ENCODE measurements at places on chromosomes 16 and 17.

DNA sequence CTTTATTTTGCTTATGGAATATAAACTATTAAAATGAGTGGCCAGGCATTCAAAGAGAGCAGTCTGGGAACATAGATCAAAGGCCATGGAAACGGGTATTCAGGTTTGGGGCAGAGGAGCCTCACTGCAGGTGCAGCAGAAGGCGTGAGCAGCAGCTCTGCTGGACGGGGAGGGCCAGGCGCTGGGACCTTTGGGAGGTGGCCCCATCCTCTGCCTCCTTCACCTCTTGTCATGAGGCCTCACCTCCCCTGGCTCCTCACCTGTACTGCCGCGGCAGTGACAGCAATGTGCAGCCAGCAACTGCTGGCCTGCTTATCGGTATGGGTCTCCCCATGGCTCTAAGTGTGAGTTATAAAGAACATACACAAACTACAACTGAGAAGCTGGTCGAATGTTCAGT is 109.4 kb downstream of the CDK5R1 start:
- DNase-seq: no peak

DNA sequence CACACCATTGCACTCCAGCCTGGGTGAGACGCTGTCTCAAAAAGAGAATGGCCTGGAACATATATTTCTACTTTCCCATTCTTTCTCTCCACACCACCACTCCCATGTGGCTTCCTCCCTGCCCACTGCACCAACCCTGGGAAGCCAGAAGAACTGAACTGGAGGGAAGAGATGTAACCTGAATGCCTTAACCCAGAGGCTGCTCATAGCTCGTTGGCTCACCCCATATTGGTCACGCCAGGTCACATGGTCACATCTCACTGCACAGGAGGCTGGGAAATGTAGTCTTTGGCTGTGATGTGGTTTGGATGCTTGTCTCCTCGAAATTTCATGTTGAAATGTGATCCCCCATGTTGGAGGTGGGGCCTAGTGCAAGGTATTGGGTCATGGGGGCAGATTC is 5.9 kb upstream of the DNAH17 start:
- no peak for DNase-seq

DNA sequence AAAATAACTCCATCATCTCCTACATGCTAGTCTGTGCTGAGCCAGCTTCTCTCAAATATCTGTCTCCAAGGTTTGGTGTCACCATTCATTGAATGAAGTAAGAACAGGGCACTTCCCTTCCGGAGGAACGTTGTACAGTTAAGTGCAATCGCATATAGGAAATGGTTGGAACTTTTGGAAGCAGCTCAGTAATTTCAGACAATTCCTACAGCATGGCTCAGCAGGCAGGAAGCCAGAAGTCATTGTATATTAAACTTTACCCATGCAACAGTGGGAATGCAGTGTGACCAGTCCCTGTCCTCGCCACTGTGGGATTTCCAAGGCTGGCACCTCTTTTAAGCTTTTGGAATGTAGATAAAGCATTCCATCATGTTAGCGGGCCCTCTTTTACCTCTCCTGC is 51.1 kb upstream of the MYH2 start:
- no peak for DNase-seq

- no peak for DNase-seq
Measured at GRCh38 chr17:63039342-63039741, 73.3 kb downstream of the TANC2 start.

DNA sequence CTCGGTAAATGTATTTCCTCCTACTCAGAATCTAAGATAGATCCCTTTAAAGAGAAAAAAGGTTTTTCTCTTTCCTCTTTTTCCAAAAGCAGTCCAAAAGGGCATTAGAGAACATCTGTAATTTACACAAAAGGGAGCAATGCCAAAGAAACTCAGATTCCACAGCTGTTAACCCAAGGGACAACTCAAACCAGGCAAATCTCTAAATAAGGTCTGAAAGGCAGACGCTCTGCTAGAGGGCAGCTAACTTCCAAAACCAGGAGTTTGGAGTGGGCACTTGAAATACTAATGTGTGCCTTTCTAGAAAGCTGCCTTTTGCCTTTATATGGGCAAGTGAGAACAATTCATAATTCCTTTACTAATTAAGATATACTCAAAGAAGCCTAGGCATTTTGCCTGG is 435.7 kb downstream of the ZFHX3 start:
- no peak for DNase-seq

- DNase-seq: no peak
Measured at GRCh38 chr16:80323808-80324195, 217.0 kb upstream of the DYNLRB2 start.

DNA sequence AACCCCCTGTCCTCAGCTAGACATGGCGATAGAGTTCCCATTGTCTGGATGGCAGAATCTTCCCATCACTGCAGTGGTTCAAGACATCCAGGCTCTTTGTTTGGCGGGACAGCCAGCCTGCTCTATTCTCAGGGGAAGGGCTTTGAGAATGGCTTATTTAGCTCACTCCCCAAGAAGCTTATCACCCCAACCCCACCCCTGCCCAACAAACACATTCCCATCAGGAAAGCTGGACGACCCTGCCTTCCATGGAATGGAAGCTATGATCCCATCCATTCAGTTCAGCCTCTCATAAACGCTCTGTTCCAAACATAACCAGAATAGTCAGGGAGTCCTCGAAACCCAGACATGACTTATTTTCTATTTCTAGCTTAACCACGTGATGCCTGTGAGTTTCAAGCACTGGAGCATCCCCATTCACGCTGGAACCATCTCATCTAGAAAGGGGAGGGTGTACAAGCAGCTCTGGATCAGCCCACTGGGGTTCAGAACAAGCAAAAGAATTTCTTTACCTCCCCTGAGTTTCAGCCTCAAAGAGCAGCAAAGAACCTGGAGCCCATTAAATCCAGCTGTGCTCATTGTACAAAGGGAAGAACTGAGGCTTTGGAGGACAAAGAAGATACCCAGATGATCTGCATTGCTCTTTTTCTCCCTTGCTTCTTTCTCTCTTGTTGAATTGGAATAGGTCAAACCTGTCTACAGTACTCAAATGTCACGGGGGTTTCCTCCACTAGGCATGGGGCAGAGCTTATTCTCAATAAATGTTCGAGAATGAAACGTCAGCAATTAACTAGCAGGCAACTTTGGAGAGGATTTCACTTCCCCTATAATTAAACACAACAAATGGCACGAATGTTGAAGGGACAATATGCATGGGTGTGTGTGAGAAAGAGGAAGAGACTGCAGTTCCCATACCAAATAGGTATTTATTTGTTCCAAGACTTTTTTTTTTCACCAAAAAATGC is 93.1 kb downstream of the XYLT1 start:
- no peak for DNase-seq

DNA sequence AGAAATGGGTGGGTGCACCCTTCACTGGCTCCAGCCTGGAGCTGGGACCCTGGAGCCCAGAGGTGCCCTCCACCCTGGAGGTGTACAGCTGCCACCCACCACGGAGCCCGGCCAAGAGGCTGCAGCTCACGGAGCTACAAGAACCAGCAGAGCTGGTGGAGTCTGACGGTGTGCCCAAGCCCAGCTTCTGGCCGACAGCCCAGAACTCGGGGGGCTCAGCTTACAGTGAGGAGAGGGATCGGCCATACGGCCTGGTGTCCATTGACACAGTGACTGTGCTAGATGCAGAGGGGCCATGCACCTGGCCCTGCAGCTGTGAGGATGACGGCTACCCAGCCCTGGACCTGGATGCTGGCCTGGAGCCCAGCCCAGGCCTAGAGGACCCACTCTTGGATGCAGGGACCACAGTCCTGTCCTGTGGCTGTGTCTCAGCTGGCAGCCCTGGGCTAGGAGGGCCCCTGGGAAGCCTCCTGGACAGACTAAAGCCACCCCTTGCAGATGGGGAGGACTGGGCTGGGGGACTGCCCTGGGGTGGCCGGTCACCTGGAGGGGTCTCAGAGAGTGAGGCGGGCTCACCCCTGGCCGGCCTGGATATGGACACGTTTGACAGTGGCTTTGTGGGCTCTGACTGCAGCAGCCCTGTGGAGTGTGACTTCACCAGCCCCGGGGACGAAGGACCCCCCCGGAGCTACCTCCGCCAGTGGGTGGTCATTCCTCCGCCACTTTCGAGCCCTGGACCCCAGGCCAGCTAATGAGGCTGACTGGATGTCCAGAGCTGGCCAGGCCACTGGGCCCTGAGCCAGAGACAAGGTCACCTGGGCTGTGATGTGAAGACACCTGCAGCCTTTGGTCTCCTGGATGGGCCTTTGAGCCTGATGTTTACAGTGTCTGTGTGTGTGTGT is 46.8 kb downstream of the IL21R start:
- DNase-seq: no peak

DNA sequence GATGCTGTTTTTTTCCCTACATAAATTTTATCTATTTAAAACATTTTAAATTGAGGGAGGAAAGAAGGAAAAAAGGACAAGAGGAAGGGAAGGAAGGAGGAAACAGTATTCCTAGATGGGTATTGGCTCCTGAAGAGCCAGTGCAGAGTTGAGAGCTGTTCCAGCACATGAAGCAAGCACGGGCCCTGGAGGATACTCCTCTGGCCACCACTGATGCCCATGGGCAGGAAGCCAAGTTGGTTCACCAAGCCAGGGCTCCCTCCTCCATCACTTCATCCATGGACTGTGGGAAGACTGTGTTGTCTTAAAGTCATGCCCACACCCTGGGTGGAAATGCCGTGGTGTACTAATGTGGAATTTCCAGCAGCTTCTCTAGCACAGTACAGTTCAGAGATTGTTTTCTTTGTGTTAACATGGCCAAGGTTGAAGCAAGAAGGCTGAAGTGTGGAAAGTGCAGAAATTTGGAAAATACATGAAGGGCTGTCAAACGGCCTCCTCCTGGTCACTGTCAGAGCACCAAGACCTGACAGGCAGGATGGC is 23.9 kb upstream of the NOS2 start:
- no peak for DNase-seq

- DNase-seq: no peak
Measured at GRCh38 chr17:8794636-8795035, 4.5 kb downstream of the MFSD6L start.

DNA sequence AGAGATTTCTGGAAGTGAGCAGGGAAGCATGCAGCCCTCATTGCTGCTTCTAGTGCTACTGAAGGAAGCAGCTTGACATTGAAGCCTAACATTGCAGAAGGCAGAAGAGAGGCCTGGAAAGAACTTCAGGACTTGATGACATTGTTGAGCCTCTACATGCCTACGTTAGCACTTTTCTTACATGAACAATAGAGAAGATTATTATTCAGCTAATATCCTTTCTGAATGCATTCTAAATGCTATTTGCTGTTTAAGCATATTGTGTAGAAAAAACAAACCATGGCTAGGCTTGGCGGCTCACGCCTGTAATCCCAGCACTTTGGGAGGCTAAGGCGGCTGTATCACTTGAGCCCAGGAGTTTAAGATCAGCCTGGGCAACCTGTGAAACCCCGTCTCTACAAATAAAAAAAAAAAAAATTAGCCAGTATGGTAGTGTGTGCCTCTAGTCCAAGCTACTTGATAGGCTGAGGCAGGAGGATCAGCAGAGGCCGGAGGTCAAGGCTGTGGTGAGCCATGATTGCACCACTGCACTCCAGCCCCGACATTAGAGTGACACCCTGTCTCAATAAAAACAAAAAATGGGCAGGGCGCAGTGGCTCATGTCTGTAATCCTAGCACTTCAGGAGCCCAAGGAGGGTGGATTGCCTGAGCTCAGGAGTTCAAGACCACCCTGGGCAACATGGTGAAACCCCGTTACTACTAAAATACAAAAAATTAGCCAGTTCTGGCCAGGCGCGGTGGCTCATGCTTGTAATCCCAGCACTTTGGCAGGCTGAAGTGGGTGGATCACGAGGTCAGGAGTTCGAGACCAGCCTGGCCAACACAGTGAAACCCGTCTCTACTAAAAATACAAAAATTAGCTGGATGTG is 2.2 kb upstream of the AURKB start:
- no peak for DNase-seq

- DNase-seq: peak; percentile 98
Measured at GRCh38 chr17:7329374-7329996, 350 bp upstream of the NEURL4 start.

DNA sequence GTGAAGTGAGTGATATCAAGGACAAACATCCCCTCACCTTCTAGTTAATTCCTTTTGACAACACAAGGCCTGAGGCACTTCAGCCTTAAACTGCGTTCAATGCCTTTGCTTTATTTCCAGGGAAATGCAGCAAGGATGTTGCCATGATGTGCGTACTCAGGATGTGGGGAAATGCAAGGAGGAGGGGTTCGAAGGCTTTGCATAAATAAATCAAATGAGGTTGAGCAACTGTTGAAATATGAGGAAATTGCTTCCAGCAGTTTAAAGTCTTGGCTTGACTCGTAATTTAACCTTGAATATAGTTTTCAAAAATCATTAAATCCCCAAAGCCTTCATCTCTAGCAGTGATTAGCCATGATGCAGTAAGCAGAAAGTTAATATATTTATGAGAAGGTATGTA is 81.8 kb upstream of the CCL2 start:
- no peak for DNase-seq

- DNase-seq: no peak
Measured at GRCh38 chr16:85233516-85233915, 121.2 kb upstream of the CIBAR2 start.

DNA sequence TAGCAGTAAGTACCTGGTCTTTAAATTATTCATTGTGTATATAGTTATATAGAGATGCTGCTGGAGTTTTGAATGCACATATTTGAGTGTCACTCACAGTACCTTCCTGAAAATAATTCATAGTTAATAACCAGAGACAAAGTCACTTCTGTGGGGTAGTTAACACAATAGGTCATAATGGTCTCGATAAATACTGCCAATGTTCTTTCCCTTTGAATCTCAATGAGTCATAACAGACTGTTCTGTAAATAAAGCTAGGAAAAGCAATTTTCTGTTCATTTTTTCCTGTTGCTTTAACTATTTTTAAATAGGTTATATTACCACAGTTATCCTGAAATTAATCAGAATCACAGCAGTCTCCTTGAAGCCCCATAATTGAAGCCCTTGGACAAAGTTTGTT is 87.2 kb downstream of the MAP2K4 start:
- no peak for DNase-seq

DNA sequence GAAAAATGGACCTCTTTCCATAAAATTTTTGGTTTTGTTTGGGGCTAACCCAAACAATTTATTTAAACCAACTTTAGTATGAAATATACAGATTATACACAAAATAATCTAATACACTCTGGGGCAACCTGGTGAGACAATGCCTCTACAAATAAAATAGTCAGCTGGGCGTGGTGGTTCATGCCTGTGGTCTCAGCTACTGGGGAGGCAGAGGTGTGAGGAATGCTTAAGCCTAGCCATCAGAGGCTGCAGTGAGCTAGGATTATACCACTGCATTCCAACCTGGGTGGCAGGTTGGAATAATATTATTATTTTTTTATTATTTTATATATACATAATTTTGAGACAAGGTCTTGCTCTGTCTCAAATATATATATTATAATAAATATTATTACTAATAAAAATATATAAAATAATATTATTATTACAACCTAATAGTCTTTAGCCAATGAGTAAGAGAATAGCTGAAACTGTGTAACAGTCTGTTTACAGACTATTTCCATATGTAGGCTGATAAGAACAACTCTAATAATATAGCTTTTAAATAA is 50.5 kb downstream of the GLG1 start:
- no peak for DNase-seq

GRCh38 chr17:71760062-71760720 is 360.6 kb upstream of the SOX9 start:
- no peak for DNase-seq

Data from naive thymus-derived CD8-positive, alpha-beta T cell (primary cell).